ENCODE measurements at places on chromosomes 11 and 22. TPM values are rescaled to one million over a fixed set of nuclear protein-coding genes. Genes with fewer than 3 reads are reported as not detected.

ANO3 gene
- not detected for total RNA-seq

DNA sequence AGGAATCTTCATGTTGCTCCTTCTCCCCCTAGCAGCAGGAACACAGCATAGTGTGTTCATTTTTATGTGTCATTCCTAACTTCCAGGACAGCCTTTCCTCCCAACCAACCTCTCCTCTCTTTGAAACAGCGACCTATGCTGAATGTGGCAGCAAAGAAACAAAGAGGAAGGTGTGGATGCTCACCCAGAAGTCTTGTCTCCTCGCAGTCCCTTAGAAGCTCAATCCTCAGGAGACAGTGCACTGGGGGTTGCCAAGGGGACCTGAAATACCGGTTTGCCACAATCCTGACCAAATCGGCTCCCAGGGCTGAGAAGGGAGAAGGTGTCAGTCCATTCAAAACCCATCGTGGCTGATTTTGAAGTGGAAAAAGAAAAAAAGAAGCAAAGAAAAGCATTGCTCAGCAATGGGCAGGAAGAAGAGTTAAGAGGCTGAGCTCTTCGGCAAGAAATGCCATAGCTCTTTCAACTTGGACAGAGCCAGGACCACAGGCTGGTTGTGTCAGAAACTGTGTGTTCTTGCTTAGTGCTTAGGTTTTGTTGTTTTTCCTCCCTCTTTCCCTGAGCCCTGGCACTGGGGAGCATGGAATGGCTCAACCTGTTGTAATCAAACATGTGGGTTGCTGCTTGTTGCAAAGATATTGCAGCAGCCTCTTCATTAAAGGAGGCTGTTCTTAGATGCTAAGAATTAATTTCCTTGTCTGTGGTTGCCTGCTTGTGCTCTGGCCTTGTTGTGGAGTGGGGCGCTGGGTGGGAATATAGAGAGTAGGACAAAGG is 30.4 kb upstream of the TENM4 start:
- no peak overlapping the region for H3K4me3 ChIP-seq
- peak; percentile 16 for DNase-seq
- no peaks in the 10 kb centered on the region for H3K36me3 ChIP-seq
- no peaks in the 10 kb centered on the region for H3K4me1 ChIP-seq
- no peak overlapping the region for H3K27ac ChIP-seq
- H3K27me3 ChIP-seq, result no peaks in the 10 kb centered on the region

DNA sequence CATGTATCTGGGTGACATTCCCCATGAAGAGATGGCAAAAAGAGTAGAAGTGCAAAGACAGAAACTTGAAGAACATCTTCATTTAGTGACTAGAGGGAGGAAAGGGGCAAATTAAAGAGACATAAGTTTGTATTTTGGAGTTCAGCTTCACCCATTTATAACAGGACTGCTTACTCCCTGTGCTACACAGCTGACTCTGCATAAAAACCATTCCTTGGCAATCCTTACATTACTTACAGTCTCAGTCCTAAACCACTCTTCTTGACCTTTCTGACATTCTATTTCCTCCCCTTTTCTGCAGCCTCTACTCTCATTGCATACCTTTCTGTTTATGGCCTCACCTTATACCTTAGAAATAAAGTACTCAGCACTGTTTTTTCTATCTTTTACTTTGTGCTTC is 6.8 kb upstream of the SERGEF start:
- no peak overlapping the region for H3K27ac ChIP-seq
- H3K36me3 ChIP-seq, result no peaks in the 10 kb centered on the region
- H3K4me3 ChIP-seq, result no peak overlapping the region
- DNase-seq, result no peak

GRCh38 chr11:129271030-129271429 is 78.9 kb upstream of the ARHGAP32 start:
- H3K27me3 ChIP-seq, result no peaks in the 10 kb centered on the region
- no peak overlapping the region for H3K4me3 ChIP-seq
- H3K4me1 ChIP-seq, result peaks cover 16% of the 10 kb centered on the region
- no peaks in the 10 kb centered on the region for H3K36me3 ChIP-seq

GLB1L3 gene
- total RNA-seq, result not detected

GRCh38 chr11:45924036-45924915 is 1.8 kb downstream of the LARGE2 start:
- peak overlapping the region; percentile 46 for H3K27ac ChIP-seq
- no peaks in the 10 kb centered on the region for H3K27me3 ChIP-seq
- no peaks in the 10 kb centered on the region for H3K36me3 ChIP-seq
- peaks cover 12% of the 10 kb centered on the region for H3K4me1 ChIP-seq

GRCh38 chr11:30594646-30595411 is 8.7 kb upstream of the MPPED2 start:
- no peaks in the 10 kb centered on the region for H3K36me3 ChIP-seq
- no peaks in the 10 kb centered on the region for H3K4me1 ChIP-seq
- no peak for DNase-seq
- no peaks in the 10 kb centered on the region for H3K27me3 ChIP-seq
- H3K27ac ChIP-seq, result no peak overlapping the region
- no peak overlapping the region for H3K4me3 ChIP-seq

- H3K27me3 ChIP-seq, result no peaks in the 10 kb centered on the region
- no peak for DNase-seq
- no peak overlapping the region for H3K27ac ChIP-seq
- H3K4me3 ChIP-seq, result no peak overlapping the region
Measured at GRCh38 chr11:62865635-62866034, 15.1 kb upstream of the SLC3A2 start.

- H3K4me1 ChIP-seq, result no peaks in the 10 kb centered on the region
- no peak overlapping the region for H3K27ac ChIP-seq
- no peaks in the 10 kb centered on the region for H3K36me3 ChIP-seq
Measured at GRCh38 chr11:17405232-17406005, 17.0 kb upstream of the KCNJ11 start.

DNA sequence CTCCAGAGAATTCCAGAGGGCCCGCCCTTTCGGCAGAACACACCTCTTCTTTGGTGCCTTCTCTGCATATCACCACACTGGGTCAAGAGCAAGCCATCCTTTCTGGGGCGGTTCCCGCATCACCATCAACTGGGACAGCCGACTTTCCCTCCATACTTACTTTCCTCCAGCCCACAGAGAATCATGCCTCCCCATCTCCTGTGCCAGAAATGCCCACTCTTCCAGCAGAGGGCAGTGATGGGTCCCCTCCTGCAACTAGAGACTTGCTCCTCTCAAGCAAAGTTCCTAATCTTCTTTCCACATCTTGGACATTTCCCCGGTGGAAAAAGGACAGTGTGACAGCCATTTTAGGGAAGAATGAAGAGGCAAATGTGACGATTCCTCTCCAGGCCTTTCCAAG is 157.7 kb downstream of the C11orf91 start:
- no peak overlapping the region for H3K4me3 ChIP-seq
- no peaks in the 10 kb centered on the region for H3K27me3 ChIP-seq
- peak; percentile 61 for DNase-seq

GRCh38 chr22:45852826-45853225 is 124.1 kb downstream of the WNT7B start:
- no peak overlapping the region for H3K4me3 ChIP-seq
- H3K36me3 ChIP-seq, result no peaks in the 10 kb centered on the region
- H3K27ac ChIP-seq, result no peak overlapping the region

- no peak for DNase-seq
- H3K4me3 ChIP-seq, result no peak overlapping the region
- H3K4me1 ChIP-seq, result no peaks in the 10 kb centered on the region
- no peaks in the 10 kb centered on the region for H3K36me3 ChIP-seq
Measured at GRCh38 chr11:96715208-96715607, 325.4 kb downstream of the JRKL start.

HBG2 gene
- not detected for total RNA-seq

UQCC3 gene
- total RNA-seq, result 23.9 TPM

LRRC55 gene
- total RNA-seq, result not detected

- H3K27ac ChIP-seq, result no peak overlapping the region
- no peaks in the 10 kb centered on the region for H3K27me3 ChIP-seq
- H3K4me1 ChIP-seq, result peaks cover 7% of the 10 kb centered on the region
- H3K4me3 ChIP-seq, result no peak overlapping the region
- DNase-seq, result no peak
Measured at GRCh38 chr11:75773595-75774353, 5.2 kb downstream of the DGAT2 start.
